ENCODE measurements at places on chromosomes 11 and 22. TPM values are rescaled to one million over a fixed set of nuclear protein-coding genes. Genes with fewer than 3 reads are reported as not detected.

The FAM181B gene
- not detected for total RNA-seq

The SLC22A6 gene
- total RNA-seq, result not detected

The OR2AT4 gene
- 0.07 TPM for total RNA-seq

The HEPHL1 gene
- 0.06 TPM for total RNA-seq

DNA sequence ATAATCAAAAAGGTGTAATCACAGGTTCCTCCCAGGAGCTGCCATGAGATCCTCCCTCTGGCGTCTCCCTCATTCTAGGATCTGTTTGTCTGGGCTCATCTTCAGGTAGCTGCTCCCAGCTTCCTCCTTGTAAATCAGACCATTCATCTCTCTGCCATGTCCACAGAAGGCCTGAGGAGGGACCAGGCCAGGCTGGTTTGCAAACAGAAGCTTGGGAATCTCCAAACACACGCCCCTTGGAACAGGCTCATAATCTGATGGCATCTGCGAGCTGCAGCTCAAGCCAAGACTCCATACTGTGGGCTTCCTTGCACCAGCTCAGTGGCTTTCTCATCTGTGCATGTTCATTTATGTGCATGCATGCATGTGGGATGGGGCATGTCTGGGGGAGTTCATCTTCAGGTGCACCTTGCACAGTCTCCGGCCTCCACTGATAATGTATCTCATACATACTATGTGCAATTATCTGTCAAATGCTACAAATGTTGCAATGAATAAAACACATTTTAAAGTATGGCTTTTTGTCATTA lies 134.9 kb downstream of the NXPE2 start:
- no peak for DNase-seq

DNA sequence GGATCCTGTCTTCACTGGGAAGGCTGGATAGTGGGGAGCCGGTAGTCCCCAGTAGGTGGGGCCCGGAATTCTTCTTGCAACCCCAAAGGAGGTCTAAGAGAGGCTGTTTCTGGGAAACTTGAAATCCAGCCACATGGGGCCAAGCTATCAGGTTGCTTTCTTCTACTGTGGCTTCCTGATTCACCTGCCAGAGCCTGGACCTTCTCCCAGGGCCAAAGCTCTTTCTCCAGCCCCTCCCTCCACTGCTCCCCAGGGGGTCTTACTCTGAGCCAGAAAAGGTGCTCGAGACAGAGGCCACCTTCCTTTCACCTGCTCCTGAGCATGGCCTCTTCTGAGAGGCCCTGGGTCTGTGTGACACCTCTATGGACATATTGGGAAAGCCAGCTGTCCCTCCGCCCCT lies 9.1 kb downstream of the TST start:
- DNase-seq, result no peak

GRCh38 chr11:79237703-79238102 lies 203.1 kb downstream of the TENM4 start:
- peak; percentile 79 for DNase-seq

GRCh38 chr11:44747316-44747715 lies 20.6 kb downstream of the TSPAN18 start:
- no peak for DNase-seq

DNA sequence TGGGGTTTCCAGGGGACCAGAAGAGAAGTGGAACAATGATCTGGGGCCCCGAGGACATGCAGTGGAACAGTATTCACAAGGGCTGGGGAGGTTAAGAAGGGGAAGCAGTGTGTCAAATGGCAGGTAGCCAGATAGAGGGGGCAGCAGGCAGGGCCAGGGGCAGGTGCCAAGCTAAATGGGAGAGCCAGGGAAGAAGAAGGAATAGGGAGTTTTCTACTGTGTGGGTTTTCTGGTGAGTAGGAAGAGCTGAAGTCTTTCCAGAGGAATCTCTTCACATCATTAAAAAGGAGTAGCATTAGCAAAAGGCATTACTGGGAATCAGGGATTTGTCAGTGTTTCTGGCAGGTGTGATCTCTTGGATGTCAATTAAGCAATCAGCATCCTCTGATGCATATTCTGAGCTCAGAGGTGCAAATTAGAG lies 55.8 kb downstream of the IRAG1 start:
- DNase-seq, result no peak

GRCh38 chr11:108177570-108177969 lies 44.9 kb downstream of the NPAT start:
- DNase-seq, result no peak

All from HT1080 (cell line).